Stimulated activated CD4-positive, alpha-beta T cell treated with anti-CD3 and anti-CD28 coated beads, Interleukin-4, amount 100 ng/mL, for 24 hours (primary cell): ENCODE measurements at places on chromosomes 16 and 17.

- no peak for DNase-seq
These were observed 11.3 kb downstream of the ERAL1 start for GRCh38 chr17:28865946-28866752.

GRCh38 chr16:56851671-56852400 lies 13.2 kb upstream of the SLC12A3 start:
- DNase-seq: no peak

DNA sequence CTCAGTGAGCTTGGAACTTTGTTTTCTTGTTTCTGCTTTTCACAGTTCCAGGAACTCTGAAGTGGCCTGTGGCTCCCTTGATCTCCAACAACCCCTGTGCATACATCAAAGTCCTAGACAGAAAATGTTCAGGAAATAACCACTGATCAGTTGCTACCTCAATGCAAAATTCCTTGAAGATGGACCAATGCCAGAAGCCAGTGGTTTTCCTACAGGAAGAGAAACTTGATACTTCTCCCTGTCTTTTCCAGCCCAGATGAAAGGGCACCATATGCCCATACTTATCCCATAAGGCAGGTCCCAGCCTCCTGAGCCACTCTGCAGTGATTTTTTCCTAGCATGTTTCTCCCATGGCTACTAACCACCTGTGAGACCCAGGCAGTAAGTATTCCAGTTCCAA lies 12.3 kb upstream of the CDRT4 start:
- no peak for DNase-seq

GRCh38 chr17:50217591-50217990 lies 16.2 kb upstream of the COL1A1 start:
- DNase-seq: no peak

DNA sequence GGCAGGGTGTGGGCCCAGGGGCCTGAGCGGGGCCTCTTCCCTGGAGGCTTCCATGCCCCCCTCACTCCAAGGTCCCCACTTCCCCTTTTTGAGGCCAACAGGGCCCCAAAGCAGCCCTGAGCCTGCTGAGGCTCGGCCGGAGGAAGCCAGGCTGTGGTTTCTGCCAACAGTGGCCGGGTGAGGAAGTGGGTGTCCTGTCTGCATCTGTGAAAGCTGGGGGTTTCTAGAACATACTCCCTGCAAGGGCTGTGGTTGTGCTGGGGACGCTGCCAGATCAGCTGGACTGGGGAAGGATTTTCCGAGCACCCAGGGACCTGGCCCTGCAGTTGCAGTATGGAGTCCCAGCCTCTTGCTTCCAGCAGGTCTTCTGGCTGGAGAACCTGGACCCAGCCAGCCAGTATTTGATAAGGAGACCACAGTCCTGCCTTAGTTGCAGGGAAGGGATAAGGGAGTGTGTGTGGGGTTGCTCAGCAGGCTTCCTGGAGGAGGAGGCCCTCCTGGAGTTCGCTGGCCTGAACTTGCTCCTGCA lies 15.7 kb downstream of the ADCY7 start:
- DNase-seq: peak; percentile 48

GRCh38 chr17:28530250-28530649 lies 22.2 kb downstream of the UNC119 start:
- DNase-seq: no peak

GRCh38 chr17:2954898-2955445 lies 108.4 kb downstream of the OR1D5 start:
- DNase-seq: peak; percentile 17

DNA sequence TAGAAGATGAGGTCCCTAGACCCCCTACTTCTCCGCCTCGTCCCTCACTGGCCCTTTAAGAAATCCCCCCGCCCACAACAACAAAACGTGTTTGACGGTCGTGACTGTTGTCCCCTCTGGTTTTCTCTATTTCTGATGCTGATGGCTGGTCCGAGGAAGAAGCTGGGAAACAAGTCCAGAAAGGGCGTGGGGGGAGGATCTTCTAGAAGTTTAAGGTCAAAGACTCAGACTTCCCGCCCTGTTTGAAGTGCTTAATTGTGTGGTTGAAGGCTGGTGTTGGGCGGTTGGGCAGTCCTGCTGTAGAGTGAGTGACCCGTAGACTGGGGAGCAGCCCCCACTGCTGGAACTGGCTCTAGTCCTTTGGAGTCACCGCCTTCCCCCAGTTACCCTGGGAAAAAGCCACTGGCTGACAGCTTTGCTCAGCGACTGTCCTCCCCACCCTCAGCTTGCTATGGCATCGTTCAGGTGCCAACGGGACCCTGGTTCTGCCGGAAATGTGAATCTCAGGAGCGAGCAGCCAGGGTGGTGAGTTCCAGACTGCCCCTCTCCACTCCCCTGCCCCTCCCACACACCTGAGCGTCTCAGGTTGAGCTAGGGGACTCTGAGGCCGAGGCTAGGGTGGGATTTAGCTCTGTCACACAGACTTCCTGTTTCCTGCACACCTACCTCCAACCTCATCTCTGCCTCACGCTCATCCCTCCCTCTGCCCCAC lies 1.6 kb downstream of the MLLT6 start:
- peak; percentile 41 for DNase-seq

- DNase-seq: no peak
These were observed 10.3 kb upstream of the NOL11 start for GRCh38 chr17:67707442-67707841.

DNA sequence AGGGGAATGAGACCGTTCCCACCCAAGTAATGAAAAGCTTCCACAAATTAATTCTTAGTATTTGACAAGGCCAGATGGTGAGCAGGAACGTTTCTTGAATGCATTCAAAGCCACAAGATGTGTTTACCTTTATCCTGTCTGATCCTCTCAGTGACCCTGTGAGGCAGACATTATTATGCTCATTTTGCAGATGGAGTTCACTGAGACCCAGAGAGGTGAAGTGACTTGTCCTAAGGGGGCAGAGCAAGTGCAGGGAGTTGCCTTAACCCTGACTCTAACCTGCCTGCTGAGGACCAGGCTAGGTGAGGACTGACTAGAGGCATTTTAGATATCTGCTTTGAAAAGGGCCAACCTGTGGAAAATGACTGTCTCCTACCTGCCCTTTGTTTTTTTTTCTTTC lies 156.7 kb downstream of the HAPSTR1 start:
- DNase-seq: no peak

- DNase-seq: no peak
These were observed 12.0 kb downstream of the SP2 start for GRCh38 chr17:47907932-47908562.

DNA sequence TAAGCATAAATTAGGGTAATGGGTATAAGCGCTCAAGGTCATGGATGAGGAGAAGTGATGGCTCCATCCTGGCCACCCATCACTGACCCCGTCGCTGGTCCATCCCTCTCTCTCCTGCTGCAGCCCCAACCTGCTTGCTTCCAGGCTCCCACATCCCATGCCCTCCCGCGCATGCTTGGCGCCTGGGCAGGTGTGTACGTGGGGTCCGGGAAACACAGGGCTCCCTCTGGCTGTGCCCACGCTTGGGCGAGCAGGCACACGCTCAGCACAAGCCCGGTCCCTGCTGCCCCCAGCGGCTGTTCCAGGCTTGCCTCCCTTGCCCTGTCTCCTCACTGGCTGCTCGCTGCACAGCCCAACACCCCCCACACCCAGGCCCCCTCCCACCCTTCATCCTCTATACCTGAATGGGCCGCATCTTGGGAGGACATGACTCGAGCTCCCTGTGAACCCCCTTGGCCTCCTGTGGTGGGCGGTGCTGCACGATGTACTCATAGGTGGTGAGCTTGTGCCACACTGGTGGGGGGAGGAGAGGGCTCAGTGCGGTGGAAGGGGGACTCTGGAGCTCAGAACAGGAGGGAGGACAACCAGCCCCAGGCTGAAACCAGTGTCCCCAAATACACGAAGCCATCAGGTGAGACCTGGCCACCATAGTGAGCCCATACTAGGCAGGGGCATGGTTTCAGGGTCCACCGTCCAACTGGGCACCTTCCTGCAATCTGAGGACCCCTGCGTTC lies 4.7 kb upstream of the TPPP3 start:
- DNase-seq: no peak

- no peak for DNase-seq
These were observed 11.7 kb downstream of the TRIM37 start for GRCh38 chr17:59094861-59095530.

DNA sequence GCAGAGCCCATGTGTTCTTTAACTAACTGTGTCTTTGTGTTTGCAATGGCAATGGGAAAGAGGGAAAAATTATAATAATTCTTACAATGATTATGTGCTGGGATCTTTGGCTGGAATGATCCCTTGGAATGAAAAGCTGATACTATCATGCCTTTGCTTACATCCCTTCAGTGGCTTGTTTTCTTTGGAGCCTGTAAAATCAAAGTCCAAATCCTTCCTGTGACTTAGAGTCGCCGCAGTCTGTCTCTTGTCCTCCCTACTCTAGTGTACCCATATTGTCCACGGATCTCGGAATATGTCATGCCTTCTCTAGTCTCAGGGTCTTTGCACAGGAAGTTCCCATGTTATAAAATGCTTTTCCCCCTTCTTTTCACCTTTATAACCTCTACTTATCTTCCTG lies 111.7 kb upstream of the MAF start:
- no peak for DNase-seq

DNA sequence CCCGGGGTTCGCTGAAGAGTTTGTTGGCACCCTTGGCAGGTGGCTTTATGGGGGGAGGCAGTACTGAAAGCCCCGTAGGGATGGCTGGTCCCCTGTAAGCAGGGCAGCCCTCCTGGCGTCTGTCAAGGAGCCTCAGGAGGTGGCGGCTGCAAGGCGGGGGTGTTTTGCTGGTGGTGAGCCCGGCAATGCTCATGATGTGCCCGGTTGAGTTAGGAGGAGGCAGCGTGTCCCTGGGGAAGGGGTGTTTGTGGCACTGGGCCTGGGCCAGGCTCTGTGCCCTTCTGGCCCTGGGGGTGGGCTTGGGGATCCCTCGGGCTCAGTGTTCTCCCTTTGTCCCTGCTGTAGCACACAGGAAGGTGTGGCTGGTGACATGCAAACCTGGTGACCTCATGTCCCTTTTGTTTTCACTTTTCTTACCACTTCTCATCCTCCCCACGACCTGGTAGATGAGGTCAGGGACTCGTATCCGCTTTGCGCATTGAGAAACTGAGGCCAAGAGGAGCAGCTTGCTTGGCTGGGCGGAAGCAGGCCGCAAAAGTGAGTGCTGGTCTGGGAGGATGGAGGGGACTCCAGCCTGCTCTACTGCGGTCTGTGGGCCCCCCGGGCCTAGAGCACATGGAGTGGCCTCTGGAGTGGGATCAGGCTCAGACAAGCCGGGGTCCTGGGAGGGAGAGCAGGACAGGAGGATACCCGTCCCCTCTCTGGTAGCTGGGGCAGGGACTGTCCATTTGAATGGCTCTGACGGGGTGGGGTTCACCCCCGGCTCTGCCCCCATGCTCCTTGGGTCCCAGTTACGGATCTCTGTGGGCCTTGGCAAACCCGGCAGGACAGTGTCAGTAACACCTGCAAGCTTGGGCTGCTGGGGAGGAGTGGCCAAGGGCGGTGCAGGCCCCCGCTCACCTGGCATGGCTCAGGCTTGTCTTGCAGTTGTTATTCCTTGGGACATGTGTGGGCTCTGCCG lies 2.2 kb downstream of the SNN start:
- DNase-seq: peak; percentile 34

- peak; percentile 45 for DNase-seq
These were observed at the start of gene MYO15B for GRCh38 chr17:75587675-75588595. Gene MYO15B (plus strand): TSS chr17:75587800. CDS start chr17:75588058, 258 bp downstream.

GRCh38 chr17:12898110-12898509 lies 108.8 kb downstream of the ARHGAP44 start:
- DNase-seq: no peak

- DNase-seq: no peak
These were observed 27.8 kb upstream of the TAC4 start for GRCh38 chr17:49875685-49876084.

DNA sequence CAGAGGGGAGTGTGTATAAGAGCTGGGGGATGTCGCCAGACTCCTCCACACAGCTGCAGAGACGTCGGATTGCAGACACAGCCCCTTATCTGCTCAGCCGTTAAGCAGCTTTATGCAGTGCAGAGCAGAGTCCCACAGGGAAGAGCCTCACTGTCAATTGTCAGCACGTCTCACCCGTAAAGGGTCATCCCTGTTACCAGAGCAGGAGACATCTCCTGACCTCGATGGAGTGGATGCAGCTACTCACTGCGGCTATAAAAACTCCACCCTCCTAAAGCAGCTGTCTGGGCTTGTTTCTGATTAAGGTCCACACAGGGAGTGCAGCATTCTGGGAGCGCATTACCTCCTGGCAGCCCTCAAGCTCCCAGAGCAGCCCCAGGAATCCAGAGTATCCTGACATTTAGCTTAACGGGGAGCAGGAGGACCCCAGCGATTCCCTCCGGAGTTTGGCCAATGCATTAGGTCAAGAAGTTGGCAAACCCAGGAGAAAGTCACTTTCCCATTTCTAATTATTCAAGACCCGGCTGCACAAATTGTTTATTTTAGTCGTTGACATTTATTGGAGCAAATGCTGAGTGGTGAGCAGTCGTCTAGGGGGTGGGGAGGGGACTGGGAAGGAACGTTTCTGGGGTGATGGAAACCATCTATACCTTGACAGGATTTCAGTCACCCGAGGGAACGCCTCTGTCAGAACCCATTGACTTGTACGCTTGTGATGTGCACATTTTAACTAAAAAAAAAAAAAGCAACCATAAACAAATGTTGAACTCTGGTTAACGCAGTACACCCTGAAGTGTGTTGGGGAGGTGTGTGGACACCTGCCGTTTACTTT lies 100.0 kb upstream of the ZNF469 start:
- no peak for DNase-seq

DNA sequence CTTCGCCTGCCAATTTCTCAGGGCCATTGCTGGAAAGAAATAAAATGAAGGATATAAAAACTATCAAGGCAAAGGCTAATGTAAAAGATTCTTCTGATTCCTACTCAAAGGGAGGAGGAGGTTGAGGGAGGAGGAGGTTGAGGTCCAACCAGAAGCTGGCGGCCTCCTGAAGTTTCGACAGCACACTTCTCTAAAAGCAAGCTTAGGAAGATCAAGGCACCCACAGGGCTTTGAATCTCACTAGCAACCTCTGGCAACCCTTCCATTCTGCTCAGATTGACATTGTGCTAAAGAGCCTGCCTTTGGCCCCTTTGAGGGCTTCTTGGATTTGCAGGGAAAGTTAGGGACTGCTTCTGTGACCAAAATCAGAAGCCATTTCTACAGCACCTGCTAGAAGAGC lies 81.5 kb upstream of the TNRC6C start:
- DNase-seq: no peak

DNA sequence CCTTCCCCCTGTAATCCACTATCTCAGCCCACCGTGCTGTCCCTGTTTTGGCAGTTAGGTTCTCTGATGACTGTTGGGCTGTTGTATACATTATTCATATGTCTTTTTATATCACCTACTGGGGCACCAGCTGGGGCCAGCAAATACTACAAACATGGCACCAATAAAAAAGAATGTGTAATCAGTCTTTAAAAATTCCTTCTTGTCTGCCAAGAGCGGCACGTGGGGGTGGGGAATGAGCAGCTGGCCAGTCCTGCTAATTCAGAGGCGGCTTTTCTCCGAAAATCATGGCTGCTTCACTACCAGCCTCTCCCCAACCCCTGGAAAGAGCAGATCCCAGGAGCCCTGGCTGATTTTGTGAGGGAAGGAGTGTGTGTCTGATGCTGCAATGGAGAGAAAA lies 77.7 kb upstream of the EEF2KMT start:
- DNase-seq: no peak

- no peak for DNase-seq
These were observed 375.5 kb downstream of the TOX3 start for GRCh38 chr16:52171481-52171880.

GRCh38 chr17:55774846-55775271 lies 24.0 kb downstream of the PCTP start:
- no peak for DNase-seq

GRCh38 chr16:12559714-12560113 lies 244.0 kb downstream of the CPPED1 start:
- DNase-seq: no peak
